ENCODE measurements at places on chromosomes 1 and 21.

GRCh38 chr1:61233121-61233660, 150.8 kb downstream of the NFIA start:
- no peak for DNase-seq

GRCh38 chr21:42833439-42833815, 45.9 kb downstream of the WDR4 start:
- no peak for DNase-seq

DNA sequence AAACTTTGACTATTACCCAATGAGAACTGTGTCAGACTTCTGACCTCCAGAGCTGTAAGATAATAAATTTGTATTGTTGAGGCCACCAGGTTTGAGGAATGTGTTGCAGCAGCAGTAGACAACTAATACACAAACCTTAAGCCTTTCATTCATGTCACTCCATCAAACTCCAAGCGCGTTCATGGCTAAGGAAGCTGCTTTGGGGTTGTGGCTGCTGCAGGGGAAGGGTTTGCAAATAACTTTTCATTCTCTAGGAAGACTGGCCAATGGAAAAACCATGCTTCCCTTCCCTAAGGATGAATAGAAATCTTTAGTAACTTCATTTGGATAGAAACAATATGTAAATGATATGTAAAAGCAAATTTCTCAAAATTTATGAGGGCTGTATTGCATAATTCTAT, 170.4 kb downstream of the RHOU start:
- DNase-seq: no peak

- DNase-seq: no peak
These were observed 889.2 kb upstream of the NCAM2 start for GRCh38 chr21:20108976-20109540.

DNA sequence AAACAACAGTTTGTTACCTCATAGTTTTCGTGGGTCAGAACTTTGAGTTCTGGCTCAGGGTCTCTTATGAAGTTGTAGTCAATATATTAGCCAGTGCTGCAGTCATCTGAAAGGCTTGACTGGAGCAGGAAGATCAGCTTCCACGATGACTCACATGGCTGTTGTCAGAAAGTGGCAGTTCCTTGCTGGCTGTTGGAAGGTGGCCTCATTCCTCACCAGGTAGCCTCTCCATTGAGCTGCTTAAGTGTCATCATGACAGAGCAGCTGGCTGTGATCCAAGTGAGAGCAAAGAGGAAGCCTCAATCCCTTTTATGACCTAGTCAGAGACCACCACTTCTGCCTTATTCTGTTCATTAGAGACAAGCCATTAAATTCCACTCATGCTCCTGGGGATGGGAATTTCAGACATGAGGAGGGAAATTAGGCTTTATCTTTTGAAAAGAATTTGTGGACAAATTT, 5.6 kb downstream of the OSBPL9 start:
- no peak for DNase-seq

DNA sequence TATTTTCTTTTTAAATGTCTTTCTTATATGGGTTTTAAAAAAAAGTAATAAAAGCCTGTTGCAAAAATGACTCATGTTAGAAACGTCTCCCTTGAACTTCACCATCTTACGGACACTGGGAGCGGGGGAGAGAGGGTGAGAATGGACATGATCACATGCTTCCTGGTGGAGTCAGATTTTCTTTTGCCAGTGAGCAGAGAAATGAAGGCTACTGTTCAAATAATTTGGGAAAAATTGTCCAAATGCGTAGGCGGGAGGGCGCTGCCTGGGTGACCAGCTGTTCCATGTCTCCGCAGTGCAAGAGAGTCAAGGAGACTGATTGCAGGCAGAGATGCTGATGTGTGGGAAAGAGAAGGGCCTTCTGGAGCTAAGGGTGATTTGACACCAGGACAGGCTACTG, 23.1 kb downstream of the EIF2D start:
- no peak for DNase-seq

Data from osteocyte (in vitro differentiated cells).